Stimulated activated CD4-positive, alpha-beta T cell treated with anti-CD3 and anti-CD28 coated beads, Interleukin-1b, Interleukin-23, amount 100 ng/mL, for 1 hour (primary cell): ENCODE measurements at places on chromosomes 4 and X.

DNA sequence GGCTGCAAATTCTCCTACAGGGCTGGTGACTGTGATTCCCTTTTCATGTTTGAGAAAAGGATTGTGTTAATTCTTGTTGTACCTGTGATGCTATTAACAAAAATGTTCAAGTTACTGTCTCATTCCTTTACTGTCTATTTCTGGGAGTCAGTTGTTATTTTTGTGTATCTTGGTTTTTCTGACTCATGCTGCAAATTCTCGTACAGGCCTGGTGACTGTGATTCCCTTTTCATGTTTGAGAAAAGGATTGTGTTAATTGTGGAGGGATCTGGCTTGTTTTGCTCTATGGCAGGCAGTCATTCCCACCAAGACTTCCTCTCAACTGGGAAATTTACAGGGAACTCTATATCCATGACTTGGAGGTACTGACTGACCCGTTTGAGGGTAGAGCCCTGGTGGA is 693.4 kb upstream of the INTU start:
- no peak for DNase-seq

GRCh38 chr4:83964996-83965541 is 429.2 kb downstream of the GPAT3 start:
- no peak for DNase-seq

- DNase-seq: no peak
These were observed 738.3 kb upstream of the TENM3 start for GRCh38 chr4:181504924-181505323.

DNA sequence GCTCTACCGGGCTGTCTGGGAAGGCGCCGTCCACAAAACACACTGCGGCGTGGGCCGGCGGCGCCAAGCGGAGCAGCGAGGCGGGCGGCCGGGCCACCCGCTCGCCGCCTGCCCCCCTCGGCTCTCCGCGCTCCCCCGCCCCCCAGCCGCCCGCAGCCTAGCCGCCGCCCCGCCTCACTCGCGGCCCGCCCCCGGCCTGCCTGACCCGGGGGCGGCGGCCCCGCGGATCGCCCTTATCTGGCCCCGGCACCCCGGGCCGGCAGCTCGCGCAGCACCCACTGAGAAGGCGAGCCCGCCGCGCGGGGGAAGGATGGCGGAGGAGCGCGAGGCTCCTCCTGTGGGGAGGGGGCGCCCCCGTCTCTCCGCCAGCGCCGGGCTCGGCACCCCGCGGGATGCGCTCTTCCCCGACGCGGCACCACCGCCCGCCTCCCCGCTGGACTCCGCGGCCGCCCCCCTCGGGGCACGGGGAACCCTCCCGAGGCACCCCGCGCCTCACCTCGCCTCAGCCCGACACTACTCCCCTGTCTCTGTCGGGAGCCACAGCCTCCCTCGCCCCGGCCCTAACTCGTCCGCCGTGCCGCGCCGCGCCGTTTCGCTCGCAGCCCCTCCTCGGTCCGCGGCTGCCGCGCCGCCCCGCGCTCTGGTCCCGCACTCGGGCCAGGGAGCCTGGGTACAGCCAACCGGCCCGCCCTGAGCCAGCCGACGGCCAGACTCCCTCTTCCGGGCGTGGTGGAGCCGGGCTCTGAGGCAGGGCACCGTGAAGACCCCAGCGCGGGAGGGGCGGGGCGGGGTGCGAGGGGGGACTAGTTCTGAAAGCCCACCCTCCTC is 566 bp downstream of the ATP11C start:
- DNase-seq: no peak

- DNase-seq: no peak
These were observed 123.1 kb downstream of the AFF1 start for GRCh38 chr4:87057835-87058355.
